ELF-1 (cell line): ENCODE measurements at places on chromosomes 12 and 14.
A peak's percentile ranks its signal among the peaks of the same experiment; 100 is the strongest.

- DNase-seq, result peak; percentile 68
Measured at GRCh38 chr12:503111-503761, 43.5 kb downstream of the B4GALNT3 start.

GRCh38 chr14:68611599-68611998 is 181.3 kb downstream of the ZFP36L1 start:
- DNase-seq, result no peak

- DNase-seq, result no peak
Measured at GRCh38 chr14:85165094-85165493, 364.9 kb upstream of the FLRT2 start.

DNA sequence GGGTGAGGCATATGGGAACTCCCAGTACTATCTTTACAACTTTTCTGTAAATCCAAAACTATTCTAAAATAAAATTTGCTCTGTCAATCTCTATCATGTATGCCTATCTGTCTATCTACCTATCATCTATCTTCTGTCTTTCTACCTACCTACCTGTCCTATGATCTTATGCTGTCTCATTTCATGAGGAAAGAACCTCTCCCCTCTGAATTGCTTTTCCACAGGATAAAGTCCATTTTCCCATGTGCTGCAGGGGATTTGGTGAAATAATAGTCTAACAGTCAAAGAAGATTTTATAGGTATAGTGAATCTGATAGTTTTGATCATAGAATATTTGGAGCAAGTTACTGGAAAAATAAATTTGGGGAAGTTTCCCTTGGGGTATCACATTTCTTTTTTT is 86.8 kb upstream of the RIC8B start:
- no peak for DNase-seq

GRCh38 chr12:3752741-3753486 is at the start of gene CRACR2A:
Gene CRACR2A (minus strand): TSS chr12:3753109. CDS start chr12:3696999, 56,110 bp downstream.
- peak; percentile 87 for DNase-seq

DNA sequence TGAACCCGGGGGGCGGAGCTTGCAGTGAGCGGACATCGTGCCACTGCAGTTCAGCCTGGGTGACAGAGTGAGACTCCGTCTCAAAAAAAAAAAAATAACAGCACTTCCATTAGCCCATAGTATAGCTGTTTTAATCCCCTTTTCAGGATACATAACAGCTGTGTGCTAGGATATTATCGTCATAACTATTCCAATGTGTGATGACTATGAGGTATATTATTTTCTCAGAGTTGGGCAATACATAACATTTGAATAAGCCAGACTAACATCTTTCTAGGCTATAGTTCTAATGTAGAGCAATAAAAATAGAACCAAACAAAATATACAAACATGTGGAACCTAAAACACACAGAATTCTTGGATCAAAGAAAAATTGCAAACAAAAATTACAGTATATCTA is 57.1 kb downstream of the MARK3 start:
- no peak for DNase-seq

DNA sequence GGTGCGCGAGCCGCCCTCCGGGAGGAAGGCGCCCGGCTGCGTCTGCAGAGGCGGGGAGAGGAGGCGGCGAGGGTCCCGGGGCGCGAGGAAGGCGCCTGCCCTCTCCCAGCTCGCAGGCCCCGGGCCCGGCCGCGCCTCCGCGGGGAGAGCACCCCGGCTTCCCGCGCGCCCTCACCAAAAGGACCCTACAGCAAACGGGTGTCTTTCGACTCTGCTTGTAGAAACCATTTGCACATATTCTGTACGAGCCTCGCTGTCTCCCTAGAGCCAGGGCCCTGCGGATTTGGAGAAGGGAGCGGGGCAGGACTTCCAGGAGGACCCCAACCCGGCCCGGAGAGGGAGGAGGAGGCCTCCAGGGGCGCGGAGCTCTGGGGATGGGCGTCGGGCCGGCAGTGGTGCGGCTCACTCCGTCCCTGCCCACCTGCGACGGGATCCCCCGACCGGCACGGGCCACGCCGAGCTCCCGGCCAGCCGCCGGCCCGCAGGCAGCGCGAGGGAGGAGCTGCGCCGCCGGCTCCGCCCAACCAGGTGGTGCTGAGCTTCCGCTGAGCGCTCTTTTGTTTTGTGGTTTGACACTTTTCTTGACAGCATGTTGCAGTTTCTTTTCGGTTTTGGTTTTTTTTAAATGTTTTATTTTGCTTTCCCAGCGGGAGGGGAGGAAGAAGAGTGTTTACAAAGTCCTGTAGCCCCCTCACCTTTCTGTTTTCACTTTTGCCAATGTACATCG is 103.3 kb upstream of the FKBP4 start:
- peak; percentile 71 for DNase-seq

GRCh38 chr14:60164404-60164711 is 840 bp downstream of the DHRS7 start:
- DNase-seq, result no peak

- DNase-seq, result no peak
Measured at GRCh38 chr12:67531051-67531450, 117.5 kb upstream of the DYRK2 start.

GRCh38 chr12:19671695-19672094 is 232.4 kb downstream of the AEBP2 start:
- DNase-seq, result no peak

GRCh38 chr14:59336706-59337105 is 128.5 kb downstream of the GPR135 start:
- no peak for DNase-seq

DNA sequence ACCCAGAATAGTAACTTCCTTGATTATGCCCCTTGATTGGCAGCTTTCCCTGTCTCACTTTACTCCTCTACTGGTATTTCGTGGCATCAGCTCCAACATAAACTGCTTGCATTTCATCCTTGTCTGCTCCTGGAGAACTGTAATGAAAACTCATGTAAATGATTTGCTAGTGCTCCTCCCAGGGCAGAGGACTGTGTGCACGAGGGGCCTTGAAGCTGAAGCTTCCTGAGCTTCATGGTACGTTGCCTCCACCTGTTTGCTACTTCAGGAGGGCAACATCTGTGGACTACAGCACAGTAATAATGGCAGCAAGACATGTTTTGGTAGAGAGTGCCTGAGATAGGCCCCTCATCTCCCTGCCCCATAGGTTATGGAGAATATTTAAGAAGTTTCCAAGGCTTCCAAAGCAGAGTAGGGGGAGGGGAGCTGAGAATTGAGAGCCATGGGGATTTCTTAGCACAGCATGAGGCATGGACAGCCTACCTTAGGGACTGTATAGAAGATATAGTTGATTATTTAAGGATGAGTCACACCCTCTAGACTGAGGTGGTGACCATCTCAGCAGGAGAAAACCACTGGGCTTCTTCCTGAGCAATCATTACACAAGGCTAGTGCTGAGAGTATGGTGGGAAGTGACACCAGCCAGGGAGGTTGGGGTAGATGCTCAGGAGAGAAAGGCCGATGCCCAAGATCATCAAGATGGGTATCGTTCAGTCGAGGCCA is 29.5 kb downstream of the CCDC198 start:
- DNase-seq, result no peak

DNA sequence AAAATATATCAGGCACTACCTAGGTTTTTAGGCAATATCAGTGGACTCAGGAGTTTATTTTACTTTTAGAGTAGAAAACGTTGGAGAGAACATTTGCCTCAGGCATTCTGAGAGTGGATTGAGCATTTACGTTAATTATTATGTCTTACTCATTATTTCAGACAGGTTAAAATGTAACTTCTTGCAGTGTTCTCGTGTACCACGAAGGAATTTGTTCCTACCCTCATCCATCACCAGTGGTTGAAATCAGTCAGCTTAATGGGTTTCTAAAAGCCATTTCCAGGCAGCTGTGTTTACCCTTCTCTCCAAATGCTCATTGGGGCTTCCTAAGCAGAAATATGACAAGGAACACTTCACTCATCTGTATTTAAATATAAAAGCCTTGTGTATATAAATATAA is 9.1 kb upstream of the LDHB start:
- no peak for DNase-seq

- DNase-seq, result no peak
Measured at GRCh38 chr14:68145539-68145938, 326.0 kb downstream of the RAD51B start.

GRCh38 chr12:48040354-48040753 is 36.1 kb upstream of the COL2A1 start:
- DNase-seq, result no peak

- DNase-seq, result no peak
Measured at GRCh38 chr14:22434030-22434429, 155.0 kb downstream of the DAD1 start.

DNA sequence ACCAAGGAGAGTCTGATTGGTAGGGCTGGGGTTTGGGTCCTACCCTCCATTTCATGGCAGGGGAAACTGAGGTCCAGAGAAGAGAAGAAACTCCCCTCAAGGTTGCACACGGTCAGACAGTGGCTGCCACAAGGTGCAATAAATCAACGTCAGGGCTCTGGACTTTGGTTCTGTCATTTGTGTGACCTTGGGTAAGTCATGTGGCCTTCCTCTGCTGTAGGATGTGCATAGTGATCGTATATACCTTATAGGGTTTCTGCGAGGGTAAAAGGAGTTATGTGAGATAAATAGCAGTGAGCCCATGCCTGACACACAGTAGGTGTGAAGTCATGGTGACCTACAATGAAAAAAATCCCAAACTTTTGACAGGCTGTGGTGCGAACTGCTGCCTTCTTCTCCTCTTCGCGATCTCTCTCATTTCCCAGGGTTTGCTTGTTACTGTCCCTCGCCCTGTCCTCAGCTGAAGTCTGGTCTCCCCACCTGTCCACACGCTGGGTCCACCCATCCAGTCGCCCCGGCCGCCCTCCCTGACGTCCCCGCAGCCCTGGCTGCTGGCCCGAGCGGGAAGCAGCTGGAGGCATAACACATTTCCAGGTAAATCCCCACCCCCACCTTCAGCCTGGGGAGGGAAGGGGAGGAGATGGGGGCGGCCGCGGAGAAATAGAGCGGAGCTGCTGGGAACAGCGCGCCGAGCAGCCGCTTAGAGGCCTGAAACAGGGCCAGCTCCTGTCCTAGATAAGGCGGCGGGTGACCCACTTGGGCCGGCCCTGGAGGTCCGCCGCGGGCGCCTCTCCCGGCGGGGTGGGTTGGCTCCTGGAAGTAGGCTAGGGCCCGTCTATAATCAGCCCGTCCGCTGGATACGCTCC is 1.8 kb upstream of the FAM222A start:
- peak; percentile 65 for DNase-seq

DNA sequence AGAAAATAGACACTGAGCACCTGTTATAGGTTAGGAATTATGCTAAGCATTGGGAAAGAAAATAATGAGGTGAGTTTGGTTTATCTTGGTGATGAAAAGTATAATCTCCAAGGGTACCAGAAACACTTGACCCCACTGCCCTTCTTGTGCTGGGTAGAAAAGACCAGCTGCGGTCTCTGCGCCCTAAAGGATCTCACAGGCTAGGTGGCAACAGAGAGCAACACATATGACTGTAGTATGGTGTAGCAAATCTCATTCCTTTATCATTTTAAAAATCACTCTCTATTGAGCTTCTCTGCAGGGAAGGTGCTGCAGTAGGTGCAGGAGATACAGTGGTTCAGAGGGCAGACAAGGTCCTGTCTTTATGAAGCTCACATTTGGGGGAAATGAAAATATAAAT is 26.1 kb downstream of the NRXN3 start:
- DNase-seq, result no peak

- DNase-seq, result peak; percentile 99
Measured at GRCh38 chr12:6764011-6764828, 1.9 kb upstream of the PTMS start.

- DNase-seq, result peak; percentile 41
Measured at GRCh38 chr14:65019944-65020566, 33.4 kb downstream of the FNTB start.

DNA sequence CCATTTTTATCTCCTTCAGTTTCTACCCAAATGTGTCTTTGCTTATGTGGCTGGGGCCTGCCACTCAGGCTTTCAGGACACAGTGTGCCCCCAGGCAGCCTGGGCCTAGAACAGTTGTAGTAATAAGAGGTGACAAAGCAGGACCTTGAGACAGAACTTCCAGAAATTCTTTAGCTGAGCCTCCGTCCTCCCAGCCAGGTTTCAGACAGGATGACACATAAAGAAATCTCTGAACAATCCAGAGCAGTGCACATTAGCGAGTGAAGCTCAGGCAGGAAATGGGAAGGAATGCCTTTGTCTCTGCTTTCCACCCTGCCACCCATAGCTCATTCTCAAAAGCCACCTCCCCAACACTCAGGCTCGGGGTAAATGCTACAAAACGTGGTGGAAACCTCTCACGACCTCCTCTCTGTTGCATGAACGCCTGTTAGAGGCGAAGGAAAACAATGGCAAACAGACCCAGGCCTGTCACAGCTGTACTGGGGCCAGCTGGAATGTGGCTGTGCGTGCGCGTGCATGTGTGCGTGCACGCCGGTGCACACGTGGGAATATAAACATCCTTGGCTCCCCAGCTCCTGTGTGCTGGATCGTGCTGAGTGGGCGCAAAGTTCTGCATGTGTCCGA is 286.7 kb downstream of the ZFP36L1 start:
- DNase-seq, result peak; percentile 69

DNA sequence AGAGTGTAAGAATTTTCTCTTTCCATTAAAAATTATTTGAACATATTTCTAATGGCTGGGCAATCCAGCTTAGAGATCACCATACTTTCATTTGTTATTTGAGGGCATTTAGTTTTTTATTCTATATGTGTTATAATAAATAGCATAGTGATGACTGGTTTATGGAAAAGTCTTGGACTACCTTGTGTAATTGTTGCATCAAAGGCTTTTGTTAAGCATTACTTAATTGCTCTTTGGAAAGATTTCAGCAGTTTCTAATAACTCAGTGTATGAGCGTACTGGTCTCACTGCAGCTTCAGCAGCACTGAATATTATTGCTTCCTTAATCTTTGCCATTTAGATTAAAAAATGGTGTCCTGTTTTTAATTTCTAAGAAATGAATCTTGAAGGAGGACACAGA is 22.8 kb downstream of the TMEM19 start:
- no peak for DNase-seq

DNA sequence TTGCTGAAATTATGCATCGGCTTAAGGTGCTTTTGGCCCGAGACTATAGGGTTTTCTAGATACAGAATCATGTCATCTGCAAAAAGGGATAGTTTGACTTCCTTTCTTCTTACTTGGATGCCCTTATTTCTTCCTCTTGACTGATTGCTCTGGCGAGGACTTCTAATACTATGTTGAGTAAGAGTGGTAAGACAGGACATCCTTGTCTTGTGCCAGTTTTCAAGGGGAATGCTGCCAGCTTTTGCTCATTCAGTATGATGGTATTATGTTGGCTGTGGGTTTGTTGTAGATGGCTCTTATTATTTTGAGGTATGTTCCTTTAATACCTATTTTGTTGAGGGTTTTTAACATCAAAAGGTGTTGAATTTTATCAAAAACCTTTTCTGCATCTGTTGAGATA is 8.3 kb downstream of the BMAL2 start:
- DNase-seq, result no peak

- DNase-seq, result no peak
Measured at GRCh38 chr14:62409626-62410300, 635.5 kb downstream of the KCNH5 start.

- no peak for DNase-seq
Measured at GRCh38 chr12:21551841-21552465, 25.9 kb downstream of the SPX start.
